Body of pancreas (tissue), 4 donors: ENCODE measurements at places on chromosomes 2 and 18. TPM values are rescaled to one million over a fixed set of nuclear protein-coding genes. Genes with fewer than 3 reads are reported as not detected.

DNA sequence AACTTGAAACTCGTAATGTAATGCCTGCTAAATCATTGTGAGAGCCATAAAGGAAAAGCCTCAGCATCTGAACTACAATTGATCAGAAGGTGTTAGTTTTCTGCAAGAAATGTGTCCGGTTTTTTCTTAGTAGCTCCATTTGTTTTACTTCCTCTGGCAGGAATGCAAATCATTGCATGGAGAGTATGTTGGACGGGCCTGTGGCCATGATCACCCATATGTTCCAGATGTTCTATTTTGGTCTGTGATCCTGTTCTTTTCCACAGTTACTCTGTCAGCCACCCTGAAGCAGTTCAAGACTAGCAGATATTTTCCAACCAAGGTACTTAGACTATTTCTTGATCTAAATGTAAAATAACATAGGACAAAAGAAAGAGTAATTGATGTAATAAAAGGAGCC is 126.6 kb downstream of the DPP4 start:
- no peak for DNase-seq

The CTDP1 gene
- 21.8 TPM for total RNA-seq

GRCh38 chr2:20937353-20937752 is 106.5 kb downstream of the APOB start:
- no peak for DNase-seq

DNA sequence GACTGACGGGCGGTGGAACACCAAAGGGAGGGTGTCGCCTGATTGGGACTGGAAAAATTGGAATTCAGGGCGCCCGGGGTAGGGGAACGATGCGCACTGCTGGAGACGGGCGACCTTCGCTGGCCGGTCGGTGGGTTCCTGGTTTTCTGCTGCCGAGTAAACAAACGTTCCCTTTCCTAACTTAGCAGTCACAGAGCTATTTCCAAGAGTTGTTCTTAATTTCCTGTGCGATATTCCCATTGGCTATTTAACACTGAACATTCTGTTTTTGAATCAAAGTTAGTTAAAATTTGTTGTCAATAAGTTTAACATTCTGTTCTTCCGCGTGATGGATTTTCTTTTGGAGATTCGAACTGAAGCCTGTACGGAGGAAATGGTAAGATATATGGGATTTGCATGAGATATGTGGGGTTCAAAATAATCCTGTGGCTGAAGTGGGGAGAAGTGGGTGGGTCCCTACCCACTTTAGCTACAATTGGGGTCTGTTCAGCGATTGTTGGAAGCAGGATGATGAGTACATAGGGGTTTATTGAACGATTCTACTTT is 862 bp downstream of the C18orf54 start:
- DNase-seq, result peak; percentile 8

The ASXL3 gene
- 1.3 TPM for total RNA-seq

The SH3RF3 gene
- 5.6 TPM for total RNA-seq

The LAMA1 gene
- 3.4 TPM for total RNA-seq

DNA sequence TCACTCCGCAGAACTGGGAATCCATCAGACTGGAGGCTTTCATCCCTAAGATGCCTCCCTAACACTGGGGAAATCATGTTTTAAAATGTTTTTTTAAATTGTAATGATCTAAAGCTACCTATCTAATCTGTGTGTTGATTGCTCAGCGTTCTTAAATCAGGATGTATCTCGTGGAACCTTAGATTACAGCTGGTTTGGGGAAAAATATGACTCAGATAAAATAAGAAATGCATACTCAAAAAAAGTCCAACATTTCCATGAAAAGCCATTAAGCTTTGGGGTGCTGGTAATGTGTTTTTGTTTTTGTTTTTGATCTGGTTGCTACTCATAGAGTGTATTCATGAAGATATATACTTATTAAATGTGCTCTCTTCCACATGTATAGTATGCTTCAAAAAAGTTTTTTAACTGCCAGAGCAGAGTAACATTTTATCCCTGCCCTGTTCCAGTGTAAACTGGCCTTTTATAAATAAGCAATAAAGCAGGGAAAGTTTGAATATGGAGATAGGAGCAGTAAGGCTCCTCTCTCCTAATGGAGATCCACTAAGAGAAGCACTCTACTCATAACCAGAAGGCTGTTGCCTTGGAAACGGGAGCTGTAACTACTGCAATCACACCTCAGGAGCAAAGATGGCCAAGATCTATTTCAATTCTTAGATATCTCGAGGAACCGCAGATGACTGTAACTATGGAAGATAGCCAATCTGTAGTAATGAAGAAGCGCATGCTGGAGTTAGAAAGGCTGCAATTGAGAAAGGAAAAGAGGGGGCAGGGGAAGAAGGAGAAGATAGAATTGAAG is 41.6 kb downstream of the ANKRD44 start:
- DNase-seq, result no peak

The STK39 gene
- total RNA-seq, result 15.8 TPM

GRCh38 chr2:239329972-239330572 is 70.7 kb downstream of the HDAC4 start:
- peak; percentile 66 for DNase-seq
